H7 (cell line): ENCODE measurements at places on chromosomes 3 and 15.
A peak's percentile ranks its signal among the peaks of the same experiment; 100 is the strongest.

DNA sequence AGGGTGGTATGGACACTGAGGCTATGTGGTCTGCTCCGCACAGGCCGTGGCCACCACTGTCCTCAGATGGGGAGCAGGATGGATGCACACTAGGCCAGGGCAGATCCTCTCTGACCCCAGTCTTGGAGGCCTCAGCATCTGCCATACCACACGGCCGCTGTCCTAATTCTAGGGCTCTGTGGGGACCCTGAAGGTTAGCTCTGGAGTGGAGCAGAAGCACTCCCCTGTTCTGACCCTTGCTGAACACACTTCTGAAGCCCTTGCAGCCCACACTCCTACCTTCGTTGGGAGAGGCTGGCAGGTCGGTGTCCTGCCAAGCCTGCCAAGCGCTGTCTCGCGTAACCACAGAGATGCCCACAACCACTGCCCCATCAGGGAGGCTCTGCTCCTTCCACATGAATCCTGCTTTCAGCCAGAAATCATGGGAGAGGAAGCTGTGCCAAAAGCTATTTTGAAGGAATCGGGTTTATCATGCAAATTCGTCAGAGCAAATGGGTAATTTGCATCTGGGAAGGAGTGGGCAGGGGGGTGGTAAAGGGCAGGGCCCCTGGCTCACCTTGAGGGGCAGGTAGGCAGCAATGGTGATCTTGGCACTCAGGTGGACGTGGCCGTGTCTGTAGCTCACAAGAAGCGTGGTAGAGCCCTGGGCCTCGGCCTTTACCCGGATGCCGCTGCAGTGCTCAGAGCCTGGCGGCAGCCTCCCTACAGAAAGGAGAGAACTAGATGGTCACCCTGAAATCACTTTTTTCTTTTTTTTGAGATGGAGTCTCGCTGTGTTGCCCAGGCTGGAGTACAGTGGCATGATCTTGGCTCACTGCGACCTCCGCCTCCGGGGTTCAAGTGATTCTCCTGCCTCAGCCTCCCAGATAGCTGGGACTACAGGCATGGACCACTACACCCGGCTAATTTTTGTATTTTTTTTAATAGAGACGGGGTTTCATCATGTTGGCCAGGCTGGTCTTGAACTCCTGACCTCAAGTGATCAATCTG lies 54.4 kb downstream of the NUP210 start:
- DNase-seq = peak; percentile 79

- no peak for DNase-seq
These were observed 101.1 kb upstream of the THRB start for GRCh38 chr3:24595796-24596195.

GRCh38 chr3:168951368-168951767 lies 712.1 kb downstream of the MECOM start:
- DNase-seq = no peak

DNA sequence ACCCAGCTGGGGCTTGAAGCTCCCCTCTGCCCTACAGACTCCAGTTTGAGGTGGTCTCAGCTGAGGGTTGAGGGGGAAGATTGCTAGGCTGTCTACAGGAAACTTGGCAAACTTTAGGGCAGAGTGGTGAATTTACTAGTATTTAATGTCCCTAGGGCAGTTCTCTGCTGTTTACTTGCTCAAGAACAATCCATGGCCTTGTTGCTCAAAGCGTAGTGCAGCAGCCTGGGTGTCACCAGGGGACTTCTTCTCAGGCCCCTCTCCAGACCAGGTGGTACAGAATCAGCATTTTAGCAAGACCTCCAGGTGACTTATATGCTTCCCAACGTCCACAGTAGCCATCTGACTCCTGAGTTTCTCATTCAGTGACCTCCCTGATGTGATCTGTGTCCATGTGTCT lies 188.9 kb downstream of the NR1D2 start:
- DNase-seq = no peak

DNA sequence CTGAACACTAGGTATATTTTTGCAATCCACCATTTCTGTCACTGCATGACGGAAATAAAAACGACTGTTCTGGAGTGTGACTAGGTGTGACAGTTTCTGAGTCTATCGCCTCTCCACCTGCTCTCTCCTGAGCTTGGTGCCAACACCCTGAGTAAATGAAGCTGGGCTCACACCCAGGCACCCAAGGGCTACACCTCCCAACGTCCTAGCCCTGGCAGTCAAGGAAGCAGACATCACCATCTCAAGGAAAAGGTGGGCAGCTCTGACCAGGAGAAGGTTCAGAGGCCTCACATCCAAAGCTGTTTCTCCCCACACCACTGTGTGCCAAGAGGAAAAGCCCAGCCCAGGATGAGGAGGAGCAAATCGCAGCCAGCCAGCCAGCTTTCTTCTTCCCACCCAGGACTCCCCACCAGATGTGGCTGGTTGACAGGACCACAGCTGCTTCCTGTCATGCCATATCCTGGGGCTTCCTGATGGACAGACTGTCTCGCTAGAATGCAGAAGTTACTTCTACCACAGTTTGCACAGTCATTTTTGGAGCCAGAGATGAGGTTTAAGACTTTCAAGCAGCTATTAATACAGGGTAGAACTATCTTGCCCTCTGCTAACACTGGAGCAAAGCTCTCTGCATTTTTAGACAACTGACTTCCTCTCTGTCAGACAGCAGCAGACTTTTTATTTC lies 3.3 kb downstream of the SCAMP2 start:
- DNase-seq = no peak

- peak; percentile 34 for DNase-seq
These were observed 66.8 kb upstream of the XXYLT1 start for GRCh38 chr3:195337747-195338146.

- no peak for DNase-seq
These were observed 60.8 kb upstream of the GALNT15 start for GRCh38 chr3:16113704-16114103.

DNA sequence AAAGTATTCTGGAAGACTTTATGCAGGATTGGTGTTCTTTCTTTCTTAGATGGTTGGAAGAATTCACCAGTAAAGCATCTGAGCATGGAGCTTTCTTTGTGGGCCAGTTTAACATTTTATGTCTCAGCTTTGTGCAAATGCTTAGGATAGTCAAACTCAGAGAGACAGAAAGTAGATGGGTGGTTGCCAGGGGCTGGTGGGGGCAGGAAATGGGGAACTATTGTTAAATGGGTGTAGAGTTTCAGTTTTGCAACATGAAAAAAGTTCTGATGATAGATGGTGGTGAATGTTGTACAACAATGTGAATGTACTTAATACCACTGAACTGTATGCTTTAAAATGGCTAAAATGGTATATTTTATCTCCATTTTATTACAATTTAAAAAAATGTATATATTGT lies 24.8 kb downstream of the SPCS1 start:
- no peak for DNase-seq

DNA sequence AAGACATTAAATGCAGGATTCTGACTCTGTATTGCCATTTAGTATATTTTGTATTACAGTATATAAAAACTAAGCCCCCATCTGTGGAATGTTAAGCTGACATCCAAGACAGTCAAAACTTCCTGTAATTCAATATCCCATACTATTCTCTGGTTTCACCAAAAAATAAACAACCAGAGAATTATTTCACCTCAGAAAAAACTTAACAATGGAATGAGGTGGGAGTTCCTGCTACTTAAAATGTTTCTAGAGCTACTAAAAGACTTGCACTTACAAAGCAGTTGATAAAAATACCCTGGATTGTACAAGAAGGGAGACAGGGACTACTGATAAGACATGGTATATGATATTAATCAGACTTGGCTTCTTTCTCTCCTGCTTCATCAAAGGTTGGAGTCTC lies 8.3 kb downstream of the ARL13B start:
- DNase-seq = no peak

DNA sequence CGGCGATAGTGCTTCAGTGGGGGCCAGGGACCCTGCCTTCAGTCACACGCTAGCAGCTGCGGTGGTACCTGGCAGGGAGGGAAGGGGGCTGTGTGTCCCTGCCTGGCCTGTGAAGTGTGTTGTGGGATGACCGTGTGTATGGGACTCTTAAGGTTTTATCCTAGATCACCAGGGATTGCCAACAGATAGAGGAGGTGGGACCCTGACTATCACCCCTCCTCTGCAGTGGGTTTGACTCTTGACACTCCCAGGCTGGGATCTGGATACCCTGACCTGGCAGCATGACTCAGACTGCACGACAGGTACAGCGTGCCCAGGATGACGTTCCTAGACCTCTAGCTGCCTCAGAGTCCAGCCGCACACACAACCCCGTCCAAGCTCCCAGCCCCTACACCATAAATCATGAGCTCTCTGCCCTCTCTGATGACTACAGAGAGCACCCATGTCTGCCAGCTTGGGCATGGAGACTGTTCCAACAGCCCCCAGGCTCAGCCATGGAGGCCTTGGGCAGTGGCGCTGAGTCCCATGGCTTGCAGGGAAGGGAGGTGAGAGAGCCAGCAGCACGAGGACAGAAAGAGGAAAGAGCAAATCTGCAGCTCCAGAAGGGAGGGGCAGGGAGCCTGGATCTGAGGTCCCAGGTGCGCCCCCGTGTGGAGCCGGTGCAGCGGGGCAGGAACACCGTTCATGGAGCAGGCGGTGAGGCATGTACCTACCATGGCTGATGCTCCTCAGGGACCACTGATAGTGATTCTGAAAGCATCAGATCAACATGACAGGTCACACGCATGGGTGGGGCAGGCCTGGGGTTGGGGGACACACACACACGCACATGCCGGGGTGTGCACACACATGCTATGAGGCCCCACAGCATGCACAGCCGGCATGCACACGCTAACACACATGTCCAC lies 71.0 kb downstream of the ADAMTS7 start:
- peak; percentile 81 for DNase-seq

DNA sequence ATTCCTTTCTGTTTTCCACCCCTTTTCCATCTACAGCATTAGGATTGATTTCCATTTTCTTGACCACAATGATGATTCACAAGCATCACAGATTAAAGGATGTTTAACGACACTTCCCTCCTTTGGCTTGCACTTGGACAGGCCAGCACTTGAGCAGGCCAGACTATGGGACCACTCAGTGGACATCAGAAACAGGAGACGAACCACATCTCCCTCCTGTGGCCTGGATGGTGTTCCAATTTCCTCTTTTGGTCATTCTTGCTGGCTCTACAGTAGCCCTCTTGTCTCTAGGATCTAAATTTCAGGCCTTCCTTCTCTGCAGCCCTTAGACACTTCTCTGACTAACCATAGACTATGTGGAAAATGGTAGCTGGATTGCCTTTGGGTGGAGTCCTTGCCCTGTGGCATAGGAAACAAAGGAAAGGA lies 78.8 kb upstream of the BOC start:
- no peak for DNase-seq

GRCh38 chr15:48683991-48684765 lies 38.7 kb upstream of the FBN1 start:
- DNase-seq = no peak
